ENCODE measurements at places on chromosomes 11 and 22. TPM values are rescaled to one million over a fixed set of nuclear protein-coding genes. Genes with fewer than 3 reads are reported as not detected.

DNA sequence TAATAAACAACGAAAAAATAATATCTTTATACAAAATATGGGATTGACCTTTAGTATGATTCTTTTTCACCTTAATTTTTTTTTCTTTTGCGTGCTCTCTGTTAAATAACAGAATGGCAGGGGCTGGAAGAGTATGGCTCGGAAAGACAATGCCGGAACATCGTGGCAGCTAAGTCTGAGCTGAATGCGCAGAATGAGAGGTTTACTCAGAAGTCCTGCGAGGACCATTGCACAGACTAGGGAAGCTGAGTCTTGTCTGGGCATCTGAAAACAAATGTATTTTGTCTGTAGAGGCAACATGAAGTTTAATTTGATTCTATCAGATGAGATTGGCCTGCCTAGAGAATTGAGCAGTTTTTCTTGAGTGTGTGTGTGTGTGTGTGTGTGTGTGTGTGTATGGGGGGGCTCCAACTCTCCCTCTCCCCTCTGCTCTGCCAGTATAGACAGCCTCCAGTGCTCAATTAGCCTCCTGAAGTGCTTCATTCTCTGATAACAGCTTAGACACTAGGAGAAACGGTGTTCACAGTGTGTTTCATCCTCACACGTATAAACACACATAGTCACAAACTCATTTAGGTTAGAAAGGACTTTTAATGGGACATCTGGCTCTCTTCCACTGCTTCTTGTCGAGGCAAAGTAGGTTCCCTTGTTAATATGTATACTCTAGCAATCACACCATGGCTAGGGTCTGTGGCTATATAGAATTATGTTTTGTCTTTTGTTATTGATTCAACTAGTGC, 244.3 kb upstream of the SORL1-AS1 start:
- no peak for DNase-seq

- no peak for DNase-seq
Measured at GRCh38 chr11:7638710-7639642, 34.3 kb downstream of the CYB5R2 start.

DNA sequence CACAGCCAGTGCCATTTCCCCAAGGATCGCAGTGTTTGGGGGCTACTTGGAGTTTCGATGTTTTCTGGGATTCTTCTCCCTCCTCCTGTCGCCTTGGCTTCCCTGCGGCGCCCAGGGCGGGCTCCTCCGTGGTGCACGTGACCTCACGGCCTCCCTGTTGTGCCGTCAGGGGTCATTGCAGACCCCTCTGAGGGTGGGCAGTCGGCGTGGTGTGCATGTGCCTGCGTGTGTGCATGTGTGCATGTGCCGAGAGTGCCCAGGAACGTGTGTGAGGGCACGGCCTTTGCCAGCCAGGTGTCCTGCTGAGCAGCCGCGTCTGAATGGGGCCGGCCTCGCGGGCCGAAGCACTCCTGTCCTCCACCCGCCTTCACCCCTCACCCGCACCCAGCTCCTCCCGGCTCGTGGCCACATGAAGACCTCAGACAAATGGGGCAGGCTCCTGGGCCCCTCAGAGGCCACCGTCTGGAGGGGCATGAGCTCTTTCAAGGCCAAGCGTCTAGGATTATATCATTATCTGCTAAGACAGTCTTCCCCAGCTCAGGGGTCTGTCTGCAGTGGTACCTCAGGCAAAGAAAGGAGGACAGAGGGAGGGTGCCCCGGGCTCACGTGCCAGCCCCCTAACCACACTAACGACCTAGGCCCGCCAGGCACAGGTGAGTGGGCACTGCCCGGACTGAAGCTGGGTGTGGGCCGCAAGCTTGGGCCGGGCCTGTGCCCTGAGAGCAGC, 9.4 kb upstream of the MRPL23 start:
- DNase-seq = no peak

GRCh38 chr11:62556875-62557631, 10.4 kb upstream of the AHNAK start:
- peak; percentile 15 for DNase-seq

DNA sequence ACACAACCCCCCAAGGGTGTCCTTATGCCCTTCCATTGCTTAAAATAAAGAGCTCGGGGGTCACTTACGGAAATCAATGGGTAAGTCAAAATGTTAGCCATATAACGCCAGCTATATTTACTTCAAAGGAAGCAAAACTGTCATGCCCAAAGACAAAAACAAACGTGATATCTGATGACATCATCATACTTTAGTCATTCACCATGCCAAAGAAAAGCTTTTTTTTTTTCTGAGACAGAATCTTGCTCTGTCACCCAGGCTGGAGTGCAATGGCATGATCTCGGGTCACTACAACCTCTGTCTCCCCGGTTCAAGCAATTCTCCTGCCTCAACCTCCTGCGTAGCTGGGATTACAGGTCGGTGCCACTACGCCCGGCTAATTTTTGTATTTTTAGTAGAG, 47.7 kb upstream of the SC5D start:
- peak; percentile 46 for DNase-seq

DNA sequence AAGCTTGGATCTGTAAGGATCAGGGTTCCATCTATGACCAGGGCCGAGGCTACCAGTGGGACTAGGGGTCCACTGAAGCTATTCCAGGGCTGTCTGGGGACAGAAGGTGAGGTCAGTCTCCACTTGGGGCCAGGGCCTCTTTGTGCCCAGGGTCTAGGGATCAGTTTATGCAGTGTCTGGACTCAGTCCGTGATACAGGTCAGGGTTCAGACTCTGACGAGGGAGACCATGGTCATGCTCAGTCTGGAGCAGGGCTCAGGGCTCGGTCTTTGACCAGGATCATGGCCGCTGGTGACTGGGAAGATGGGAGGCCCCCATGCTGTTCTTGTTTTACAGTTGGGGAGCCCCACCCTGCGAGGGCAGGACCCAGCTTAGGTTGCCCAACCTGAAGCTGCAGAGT, 11.8 kb downstream of the TSSC4 start:
- no peak for DNase-seq

DNA sequence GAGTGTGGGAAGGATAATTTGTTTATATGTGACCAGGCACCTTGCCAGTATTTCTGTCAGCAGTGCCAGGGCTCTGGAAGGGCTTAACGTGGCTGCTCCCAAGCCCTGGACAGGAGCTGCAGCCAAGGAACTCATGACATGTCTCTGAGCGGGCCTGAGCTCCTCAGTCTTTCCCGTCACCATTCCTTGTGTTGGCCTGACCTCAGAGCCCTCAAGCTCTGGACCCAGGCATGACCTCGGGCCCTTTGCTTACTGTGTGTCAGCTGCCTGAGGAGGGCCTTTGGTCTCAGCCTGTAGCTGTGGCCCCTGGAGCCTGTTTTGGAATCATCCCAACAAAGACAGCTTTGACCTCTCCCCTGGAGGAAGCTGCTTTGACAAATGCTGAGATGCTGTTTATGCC, 264.1 kb upstream of the PLET1 start:
- no peak for DNase-seq

- DNase-seq = no peak
Measured at GRCh38 chr11:99320769-99321290, 300.1 kb downstream of the CNTN5 start.

- no peak for DNase-seq
Measured at GRCh38 chr11:131681920-131682319, 311.5 kb downstream of the NTM start.

- DNase-seq = no peak
Measured at GRCh38 chr11:114027926-114028325, 31.6 kb upstream of the ZBTB16 start.

- peak; percentile 74 for DNase-seq
Measured at GRCh38 chr11:83292709-83293456, 6.7 kb upstream of the CCDC90B start.

GRCh38 chr11:72001834-72002591, 3.3 kb downstream of the IL18BP start:
- peak; percentile 56 for DNase-seq

DNA sequence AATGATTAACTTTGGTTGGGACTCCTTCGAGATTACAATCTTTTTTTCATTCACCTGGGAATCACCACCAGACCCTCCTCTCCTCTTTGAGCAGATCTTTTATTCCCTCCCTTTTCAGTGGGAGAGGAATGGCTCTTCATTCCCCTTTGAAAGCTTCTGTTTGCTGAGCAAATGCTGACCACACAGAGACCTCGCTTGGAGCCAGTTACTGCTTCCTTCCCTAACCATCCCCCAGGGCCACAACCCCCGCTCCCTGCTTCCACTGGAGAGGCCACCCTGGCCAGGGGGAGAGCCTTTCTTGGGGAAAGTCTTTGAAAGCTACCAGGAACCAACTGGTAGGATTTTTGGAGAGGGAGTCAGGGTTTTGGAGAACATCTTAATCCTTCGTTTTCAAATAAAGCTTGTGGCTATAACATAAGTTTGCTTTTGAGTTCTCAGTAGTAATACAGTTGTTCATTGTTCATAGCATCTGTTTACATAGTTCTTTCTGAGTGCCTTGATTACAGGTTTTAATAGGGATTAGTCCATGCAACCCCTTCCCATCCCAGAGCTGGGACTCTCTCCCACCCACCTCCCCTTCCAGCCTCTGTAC, 138.4 kb downstream of the DBX1 start:
- no peak for DNase-seq

GRCh38 chr11:16925561-16926065, 88.6 kb downstream of the PLEKHA7 start:
- DNase-seq = no peak

GRCh38 chr11:28289444-28289843, 181.3 kb downstream of the METTL15 start:
- no peak for DNase-seq

DNA sequence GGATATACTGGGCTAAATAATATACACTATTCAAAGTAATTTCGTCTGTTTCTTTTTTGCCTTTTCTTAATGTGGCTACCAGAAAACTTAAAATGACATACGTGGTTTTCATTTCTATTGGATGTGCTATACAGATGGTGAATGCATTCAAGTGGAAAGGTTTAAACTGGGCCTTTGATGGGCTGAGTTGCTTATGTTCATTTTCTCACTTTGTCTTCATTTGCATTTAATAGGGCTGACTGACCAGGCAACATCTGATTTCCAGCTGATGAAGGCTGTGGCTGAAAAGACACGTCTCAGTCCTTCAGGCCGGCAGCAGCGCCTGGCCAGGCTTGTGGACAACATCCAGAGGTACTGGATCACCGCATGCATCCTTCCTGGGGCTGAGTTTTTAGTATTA, 27.9 kb downstream of the PIWIL4 start:
- DNase-seq = no peak

GRCh38 chr22:30425616-30426387, at the start of gene MTFP1:
MTFP1 (plus strand) TSS chr22:30425768; CDS start chr22:30425880, 112 bp downstream.
- DNase-seq = peak; percentile 70

DNA sequence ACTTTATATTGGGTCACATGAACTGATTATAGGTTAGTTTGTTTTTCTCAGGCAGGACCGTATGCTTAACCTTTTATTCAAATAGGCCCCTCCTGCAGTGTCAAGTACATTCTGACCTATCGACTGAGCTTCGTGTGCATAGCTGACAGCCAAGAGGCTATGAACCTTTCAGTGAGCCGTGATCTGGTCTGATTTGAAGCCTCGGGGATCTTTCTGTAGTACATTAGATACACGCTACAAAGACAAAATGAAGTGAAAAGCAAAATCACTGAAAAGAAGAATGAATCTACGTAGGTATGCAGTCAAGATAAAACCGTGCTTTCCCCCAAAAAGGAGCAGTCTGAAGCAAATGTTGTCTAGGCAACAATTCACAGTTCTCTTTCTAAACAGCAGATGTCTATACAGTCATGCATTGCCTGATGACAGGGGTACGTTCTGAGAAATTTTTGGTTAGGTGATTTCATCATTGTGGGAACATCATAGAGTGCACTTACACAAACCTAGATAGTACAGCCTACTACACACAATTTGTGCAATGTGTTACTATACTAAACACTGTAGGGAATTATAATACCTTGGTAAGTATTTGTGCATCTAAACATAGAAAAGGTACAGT, 18.1 kb downstream of the JHY start:
- peak; percentile 31 for DNase-seq

DNA sequence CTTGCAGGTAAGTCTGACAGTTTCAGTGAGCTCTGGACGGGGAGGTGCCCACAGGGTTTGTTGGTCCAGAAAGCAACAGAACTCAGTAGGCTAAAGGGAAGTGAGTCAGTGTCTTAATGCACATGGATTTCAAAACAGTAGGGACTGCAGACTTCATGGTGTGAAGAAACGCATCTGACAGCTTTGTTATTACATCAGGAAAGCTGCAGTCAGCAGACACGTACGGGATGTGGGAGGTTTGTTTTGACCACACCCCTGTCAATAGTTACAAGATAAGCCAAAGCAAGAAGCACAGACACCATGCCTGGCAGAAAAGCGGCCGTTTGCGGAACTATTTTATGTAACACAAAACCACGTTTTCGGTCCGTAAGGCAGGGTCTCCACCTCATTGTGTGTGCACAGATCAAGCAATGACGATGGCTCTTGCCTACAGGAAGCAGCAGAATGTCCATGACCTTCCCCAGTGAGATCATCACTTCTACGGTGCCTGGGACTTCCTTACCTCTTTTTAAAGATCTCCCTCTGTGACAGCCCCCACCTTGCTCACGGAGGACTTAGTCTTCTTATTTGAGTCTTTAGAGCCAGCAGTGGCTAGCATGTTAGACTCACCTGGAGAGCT, 58.2 kb upstream of the FTH1 start:
- peak; percentile 88 for DNase-seq

DNA sequence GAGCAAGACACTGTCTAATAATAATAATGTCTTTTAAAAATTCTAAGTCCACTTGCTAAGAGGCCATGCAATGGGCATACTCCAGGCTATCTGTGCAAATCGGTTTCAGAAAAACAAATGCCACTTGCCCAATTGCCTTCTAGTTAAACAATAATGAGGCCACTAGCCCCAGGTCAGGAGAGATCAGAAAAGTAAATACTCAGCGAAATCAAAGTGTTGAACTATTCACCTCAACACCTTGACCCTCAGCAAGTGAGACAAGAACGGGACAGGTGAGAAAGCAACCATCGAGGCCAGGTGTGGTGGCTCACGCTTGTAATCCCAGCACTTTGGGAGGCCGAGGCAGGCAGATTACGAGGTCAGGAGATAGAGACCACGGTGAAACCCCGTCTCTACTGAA, 72.3 kb upstream of the SYN3 start:
- DNase-seq = no peak

Gene TMEM126A
- total RNA-seq = 42.4 TPM

Gene PRRG4
- 1.3 TPM for total RNA-seq

Gene TMEM138
- total RNA-seq = 70.2 TPM

Gene POTEH
- not detected for total RNA-seq

Gene BRSK2
- 0.34 TPM for total RNA-seq

Gene HTR3B
- total RNA-seq = not detected

Gene TUB
- 5.3 TPM for total RNA-seq

Gene ANO3
- total RNA-seq = not detected

Gene MRGPRF
- total RNA-seq = 0.38 TPM
